ENCODE measurements at places on chromosomes 7 and 10.

DNA sequence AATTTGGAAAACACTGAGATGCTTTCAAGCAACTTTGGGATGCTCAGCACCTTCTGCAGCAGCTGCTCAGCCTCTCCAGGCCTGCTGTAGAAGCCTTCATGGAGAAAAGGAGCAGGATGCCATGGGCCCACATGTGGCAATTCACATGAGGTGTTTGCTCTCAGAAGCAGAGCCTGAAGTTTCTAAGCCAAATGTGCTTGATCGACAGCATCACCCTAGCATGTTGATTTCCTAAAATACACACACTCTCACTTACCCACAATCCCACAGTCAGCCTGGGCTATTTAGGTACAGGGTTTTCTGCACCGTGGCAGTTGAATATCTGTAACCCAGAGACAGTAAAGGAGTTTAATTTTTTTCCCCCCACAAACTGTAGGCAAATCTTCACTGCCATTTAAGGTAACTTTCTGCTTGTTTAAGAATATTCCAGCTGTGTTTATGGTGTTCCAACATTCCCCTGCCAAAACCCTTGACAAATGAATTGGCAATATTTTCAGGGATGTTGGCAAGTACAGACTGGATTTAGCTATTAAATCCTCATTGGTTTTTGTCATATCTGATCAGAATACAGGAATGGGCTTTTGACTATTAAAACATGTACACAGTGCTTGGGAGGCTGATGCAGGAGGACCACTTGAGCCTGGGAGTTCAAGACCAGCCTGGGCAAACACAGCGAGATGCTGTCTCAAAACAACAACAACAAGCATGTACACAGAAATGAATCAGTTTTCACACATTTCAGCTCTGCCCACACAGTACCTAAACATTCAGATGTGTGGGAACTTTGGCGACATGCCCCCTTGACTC is 244.2 kb downstream of the CELF2 start:
- no peak for DNase-seq

- no peak for DNase-seq
Observed at GRCh38 chr10:62000037-62000603, 98.6 kb downstream of the ARID5B start.

- DNase-seq, result no peak
Observed at GRCh38 chr7:128270826-128271272, 29.8 kb downstream of the LEP start.

GRCh38 chr10:95809370-95810197 is 53.6 kb downstream of the ENTPD1 start:
- no peak for DNase-seq

- DNase-seq, result no peak
Observed at GRCh38 chr10:119352042-119352441, 144.7 kb downstream of the GRK5 start.

DNA sequence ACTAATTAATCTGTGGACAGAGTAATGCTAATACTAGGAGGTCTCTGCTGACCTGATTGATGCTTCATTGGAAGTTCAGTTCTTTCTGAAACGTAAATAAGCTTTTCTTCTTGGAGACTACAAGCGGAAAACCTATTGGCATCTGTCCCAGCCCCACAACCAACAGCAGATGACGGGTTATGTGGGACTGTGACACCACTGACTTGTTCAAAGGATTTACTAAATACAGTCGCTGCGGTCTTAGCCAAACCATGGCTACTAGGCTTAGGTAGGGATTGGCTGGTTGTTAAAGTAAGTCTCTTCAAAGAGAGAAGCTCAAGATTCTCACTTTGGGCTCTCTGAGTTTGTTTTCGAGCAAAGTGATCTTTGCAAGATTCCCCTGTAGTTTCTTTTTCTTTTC is 68.3 kb downstream of the HYCC1 start:
- DNase-seq, result peak; percentile 14

DNA sequence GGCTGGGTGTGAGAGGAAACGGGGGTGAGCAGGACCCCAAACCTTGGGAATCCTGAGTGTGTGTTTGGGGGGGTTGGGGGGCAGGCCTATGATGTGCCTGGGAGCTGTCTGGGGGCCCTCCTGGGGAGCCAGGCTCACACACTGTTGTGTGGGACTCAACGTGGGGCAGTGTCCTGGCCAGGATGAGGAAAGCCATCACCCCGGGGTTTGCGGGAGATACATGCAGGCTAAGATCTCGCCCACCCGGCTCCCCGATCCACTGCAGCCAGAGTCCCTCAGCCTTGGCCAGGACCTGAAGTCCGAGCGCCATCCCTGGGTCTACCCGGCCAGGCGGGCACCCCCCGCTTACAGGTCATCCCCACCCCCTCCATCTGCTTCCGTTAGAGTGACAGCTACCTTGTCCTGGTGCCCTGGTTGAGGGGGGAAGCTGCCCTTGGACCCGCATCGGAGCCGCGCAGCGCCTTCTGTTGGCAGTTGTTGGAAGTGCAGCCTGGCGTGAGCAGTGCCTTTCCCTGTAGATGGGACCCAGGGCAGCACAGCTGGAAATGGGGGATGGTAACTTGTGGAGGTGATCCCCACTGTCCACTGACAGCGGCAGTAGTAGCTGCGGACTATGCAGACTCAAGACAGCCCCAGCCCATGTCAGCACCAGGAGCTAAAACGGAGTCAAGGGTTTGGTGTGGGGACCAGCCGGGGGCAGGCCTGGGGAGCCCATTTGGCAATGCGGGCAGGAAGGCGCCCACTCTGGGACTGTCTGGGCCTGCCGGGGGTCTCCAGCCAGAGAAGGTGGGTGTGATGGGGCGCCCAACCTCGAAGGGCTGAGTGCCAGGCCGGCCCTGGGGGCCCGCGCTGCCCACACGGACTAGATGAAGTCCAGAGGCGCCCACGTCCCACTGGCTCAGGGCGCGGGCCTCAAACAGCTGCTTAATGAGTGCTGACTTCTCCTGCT is 885.6 kb upstream of the ZNF722 start:
- DNase-seq, result no peak

DNA sequence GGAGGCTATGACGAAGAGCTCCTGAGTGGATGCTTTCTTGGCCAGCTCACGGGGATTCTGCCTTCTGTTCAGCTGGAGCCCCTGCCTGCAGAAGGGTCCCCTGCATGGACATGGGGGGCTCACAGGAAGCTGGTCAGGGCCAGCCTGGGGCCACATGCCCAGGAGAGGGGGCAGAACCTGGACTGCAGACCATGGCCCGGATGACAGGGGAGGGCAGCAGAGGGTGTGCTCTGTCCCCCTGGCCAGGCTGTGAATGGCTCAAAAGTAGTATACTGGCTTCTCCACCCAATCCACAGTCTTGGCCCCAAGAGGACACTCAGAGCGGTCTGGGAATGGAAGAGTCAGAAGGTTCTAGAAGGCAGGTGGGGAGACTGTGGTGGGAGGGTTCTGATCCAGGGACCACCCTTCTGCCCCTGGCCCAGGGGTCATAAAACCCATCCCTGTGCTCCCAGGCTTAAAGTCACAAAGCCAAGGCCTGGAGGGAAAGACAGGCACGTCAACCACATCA is 40.3 kb downstream of the PPIF start:
- no peak for DNase-seq

DNA sequence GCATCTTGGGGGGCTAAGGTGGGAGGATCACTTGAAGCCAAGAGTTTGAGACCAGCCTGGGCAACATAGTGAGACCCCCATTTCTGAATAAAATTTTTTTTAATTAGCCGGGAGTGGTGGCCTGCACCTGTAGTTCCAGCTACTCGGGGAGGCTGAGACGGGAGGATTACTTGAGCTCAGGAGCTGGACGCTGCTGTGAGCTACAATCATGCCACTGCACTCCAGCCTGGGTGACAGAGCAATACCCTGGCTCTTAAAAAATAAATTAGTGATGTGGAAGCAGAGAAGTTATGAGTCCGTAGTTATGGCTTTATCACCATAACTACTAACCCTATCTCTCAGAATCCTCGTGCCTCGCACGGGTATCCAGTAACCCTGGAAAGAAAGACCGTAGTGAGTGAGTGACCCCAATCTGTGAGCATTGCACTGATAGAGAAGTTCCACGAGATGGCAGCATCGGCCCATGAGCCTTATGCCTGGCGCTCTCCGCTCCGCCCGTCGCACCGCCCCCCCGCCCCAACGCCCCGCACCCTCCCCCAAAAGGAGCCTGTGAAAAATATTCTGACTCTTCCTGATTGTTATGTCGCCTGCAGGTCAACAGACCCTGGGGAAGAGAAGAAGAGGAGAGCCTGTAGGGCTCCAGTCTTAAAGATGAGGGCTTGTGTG is 4.9 kb upstream of the SLC29A3 start:
- DNase-seq, result peak; percentile 82

DNA sequence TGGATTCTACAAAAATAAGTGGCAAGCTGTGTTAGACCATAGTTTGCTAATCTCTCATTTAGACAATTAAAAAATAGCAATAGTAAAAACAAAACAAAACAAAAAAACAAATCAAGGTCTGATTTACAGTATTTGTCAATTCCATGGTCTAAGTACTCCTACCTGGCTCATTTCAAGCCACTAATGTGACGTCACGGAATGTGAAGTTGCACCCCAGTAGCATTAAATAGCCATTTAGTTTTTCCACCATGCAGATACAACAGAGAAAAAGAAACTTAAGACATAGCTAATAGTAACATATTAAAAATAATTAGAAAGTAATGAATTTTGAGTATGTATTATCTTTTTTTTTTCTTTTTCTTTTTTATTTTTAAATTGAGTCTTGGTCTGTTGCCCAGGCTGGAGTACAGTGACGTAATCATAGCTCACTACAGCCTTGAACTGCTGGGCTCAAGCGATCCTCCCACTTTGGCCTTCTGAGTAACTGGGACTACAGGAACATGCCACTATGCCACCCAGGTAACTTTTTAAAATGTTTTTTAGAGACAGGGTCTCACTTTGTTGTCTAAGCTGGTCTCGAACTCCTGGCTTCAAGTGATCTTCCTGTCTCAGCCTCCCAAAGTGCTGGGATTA is 101.2 kb downstream of the MKX start:
- no peak for DNase-seq

DNA sequence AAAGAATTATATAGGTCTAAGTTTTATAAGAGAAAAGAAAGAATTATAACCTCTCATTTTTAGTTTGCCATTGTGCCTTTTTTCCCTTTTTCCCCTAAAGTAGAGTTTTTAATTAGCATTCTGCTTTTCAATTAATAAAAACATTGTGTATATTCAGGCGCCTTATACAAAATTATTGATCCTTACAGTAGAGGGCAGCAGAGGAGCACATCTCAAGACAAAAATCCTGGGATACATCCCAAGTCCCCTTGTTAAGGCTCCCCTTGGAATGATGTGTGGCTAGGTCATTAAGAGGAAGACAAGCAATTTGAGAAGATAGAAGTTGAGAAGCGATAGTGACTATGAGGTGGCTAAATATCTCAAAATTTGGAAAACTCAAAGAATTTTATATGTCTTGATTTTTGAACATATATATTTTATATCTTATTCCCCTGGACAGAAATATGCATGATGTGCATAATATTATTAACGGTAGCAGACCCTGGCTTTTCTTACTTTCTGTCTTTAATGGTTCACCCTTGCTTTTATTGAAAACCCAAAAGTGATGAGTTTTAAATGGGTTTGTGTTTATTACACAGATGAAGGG is 19.1 kb upstream of the TPK1 start:
- peak; percentile 28 for DNase-seq

DNA sequence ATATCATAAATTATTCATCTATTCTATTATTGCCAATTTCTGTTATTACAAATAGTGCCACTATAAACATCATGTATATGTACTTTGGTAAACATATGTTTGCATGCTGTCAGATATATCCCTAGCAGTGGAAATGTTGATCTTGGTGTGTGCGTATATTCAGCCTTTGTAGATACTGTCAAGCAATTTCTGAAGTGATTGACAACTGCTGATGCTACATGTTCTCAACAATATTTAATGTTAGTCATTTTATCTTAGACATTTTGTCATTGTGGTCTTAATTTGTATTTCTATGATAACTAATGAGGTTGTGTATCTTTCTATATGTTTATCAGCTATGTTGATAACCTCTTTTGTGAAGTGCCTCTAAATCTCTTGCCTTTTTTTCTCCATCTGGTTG is 186.5 kb upstream of the NRG3 start:
- DNase-seq, result no peak

DNA sequence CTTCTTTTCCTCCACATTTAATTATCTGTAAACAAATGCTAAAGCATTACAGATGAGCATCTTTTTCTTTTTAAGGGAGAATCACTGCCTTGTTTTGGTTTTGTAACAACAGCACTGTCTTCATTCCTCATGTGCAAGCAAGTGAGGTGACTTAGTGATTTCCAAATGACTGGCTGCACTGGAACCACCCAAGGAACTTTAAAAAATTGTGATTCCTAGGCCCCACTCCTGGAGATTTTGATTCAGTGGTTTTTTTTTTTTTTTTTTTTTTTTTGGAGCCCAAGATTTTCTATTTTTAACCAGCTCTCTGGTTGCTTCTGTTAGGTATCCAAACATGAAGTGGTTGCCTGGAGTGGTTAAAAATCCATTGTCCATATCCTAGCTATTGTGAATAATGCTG is 176.2 kb downstream of the LRMDA start:
- no peak for DNase-seq

DNA sequence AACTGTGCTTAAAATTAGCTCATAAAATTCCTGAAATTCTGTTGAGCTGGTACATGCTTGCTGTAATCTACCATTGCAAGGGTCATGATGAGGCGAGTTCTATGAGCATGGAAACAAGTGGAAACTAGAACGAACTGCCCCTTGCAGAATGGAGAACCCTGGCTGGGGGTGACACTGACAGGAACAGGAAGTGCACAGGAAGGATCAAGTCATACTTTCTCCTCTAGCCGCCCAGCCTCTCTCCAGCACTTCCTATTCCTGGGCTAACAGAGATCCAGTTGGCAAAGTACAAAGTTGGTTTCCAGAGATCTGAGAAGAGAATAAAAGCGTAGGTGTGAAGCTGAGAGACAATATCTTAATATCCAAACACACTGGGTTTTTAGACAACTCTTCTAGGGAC is 414.2 kb upstream of the PODXL start:
- no peak for DNase-seq

- DNase-seq, result no peak
Observed at GRCh38 chr7:111145472-111145871, 54.5 kb downstream of the LRRN3 start.

DNA sequence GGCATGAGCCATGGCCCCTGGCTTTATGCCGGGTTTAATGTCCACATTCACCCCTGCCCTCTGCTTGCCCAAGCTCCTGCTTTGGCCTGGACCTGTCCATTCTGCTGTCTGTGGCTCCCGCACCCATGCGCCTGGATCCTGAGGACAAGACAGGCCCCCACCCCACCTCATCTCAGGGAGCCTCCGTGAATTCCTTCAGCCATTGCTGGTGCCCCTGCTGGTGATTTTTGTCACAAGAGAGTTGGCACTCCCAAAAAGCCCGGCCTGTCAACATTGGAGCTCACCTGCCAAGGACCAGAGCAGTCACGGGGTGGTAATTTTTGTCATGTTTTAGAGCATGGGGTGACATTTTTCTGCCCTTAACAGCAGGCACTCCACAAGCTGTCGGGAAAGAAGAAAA is 127.5 kb upstream of the PLXNA4 start:
- DNase-seq, result no peak

GRCh38 chr7:66700633-66701131 is 39.9 kb upstream of the RABGEF1 start:
- no peak for DNase-seq

All from AG08395 (cell line).